A549 treated with GW870086 at 1 μM for 4 hours (cell line): ENCODE measurements at places on chromosomes 12 and 14. TPM values are rescaled to one million over a fixed set of nuclear protein-coding genes. Genes with fewer than 3 reads are reported as not detected.

RESF1 gene
- total RNA-seq: 13.2 to 18.8 TPM (median 16.3 TPM) in 5 replicates

GNB3 gene
- 0.96 to 1.9 TPM (median 1.8 TPM) in 5 replicates for total RNA-seq

SYNE3 gene
- 0.25 to 1.0 TPM (median 0.71 TPM) in 5 replicates for total RNA-seq

RXYLT1 gene
- total RNA-seq: 24.8 to 25.6 TPM (median 25.2 TPM) in 5 replicates

PRB3 gene
- not detected in 5 replicates for total RNA-seq

CABP1 gene
- total RNA-seq: 0.15 to 0.46 TPM (median 0.21 TPM) in 5 replicates

RHEBL1 gene
- total RNA-seq: 3.4 to 4.9 TPM (median 4.2 TPM) in 5 replicates

SPX gene
- total RNA-seq: 3.4 to 4.4 TPM (median 3.7 TPM) in 5 replicates

MFAP5 gene
- 0.06 to 0.14 TPM (median 0.10 TPM) in 3 of 5 replicates, not detected in the others for total RNA-seq

GALNT16 gene
- total RNA-seq: 2.5 to 3.8 TPM (median 3.6 TPM) in 5 replicates

SALL2 gene
- 0.73 to 1.3 TPM (median 0.85 TPM) in 5 replicates for total RNA-seq

ANKRD9 gene
- total RNA-seq: 5.2 to 11.0 TPM (median 9.9 TPM) in 5 replicates

CLMN gene
- total RNA-seq: 4.7 to 7.2 TPM (median 6.6 TPM) in 5 replicates

KRT77 gene
- total RNA-seq: not detected in 5 replicates

INTS13 gene
- 19.4 to 28.0 TPM (median 23.8 TPM) in 5 replicates for total RNA-seq

LPAR5 gene
- 0.55 to 0.97 TPM (median 0.65 TPM) in 5 replicates for total RNA-seq

AICDA gene
- total RNA-seq: 0.13 to 0.34 TPM (median 0.23 TPM) in 4 of 5 replicates, not detected in the other

HOXC11 gene
- total RNA-seq: 0.52 to 0.74 TPM (median 0.58 TPM) in 5 replicates

AMN gene
- total RNA-seq: 0.24 to 0.56 TPM (median 0.39 TPM) in 5 replicates

CLEC2D gene
- 0.35 to 1.3 TPM (median 0.65 TPM) in 5 replicates for total RNA-seq

FITM1 gene
- total RNA-seq: 0.17 TPM in 2 of 5 replicates, not detected in the others

DEGS2 gene
- total RNA-seq: 1.4 to 3.2 TPM (median 2.6 TPM) in 5 replicates

SCN8A gene
- 1.2 to 1.7 TPM (median 1.5 TPM) in 5 replicates for total RNA-seq

TMEM106C gene
- 119 to 142 TPM (median 124 TPM) in 5 replicates for total RNA-seq

ADAM20 gene
- total RNA-seq: not detected in 5 replicates

AKAP3 gene
- total RNA-seq: 0.07 to 0.23 TPM (median 0.18 TPM) in 4 of 5 replicates, not detected in the other

PLCZ1 gene
- not detected in 5 replicates for total RNA-seq

CLEC4E gene
- total RNA-seq: 0.29 to 0.59 TPM (median 0.43 TPM) in 5 replicates

BMAL2 gene
- total RNA-seq: 13.3 to 18.7 TPM (median 16.4 TPM) in 5 replicates

SPPL3 gene
- 29.5 to 50.9 TPM (median 49.0 TPM) in 5 replicates for total RNA-seq

STRAP gene
- 176 to 207 TPM (median 193 TPM) in 5 replicates for total RNA-seq

FOXJ2 gene
- 7.5 to 9.5 TPM (median 9.1 TPM) in 5 replicates for total RNA-seq

BCL11B gene
- total RNA-seq: 0.29 to 0.42 TPM (median 0.34 TPM) in 5 replicates

IGFBP6 gene
- 155 to 267 TPM (median 231 TPM) in 5 replicates for total RNA-seq

KERA gene
- total RNA-seq: not detected in 5 replicates

GPR65 gene
- total RNA-seq: not detected in 5 replicates

OTOGL gene
- not detected in 5 replicates for total RNA-seq

EFS gene
- not detected in 5 replicates for total RNA-seq

NRXN3 gene
- 0.74 to 0.89 TPM (median 0.87 TPM) in 5 replicates for total RNA-seq

TCL1A gene
- total RNA-seq: not detected in 5 replicates

CLEC1B gene
- total RNA-seq: not detected in 5 replicates

RIC8B gene
- total RNA-seq: 7.1 to 10.6 TPM (median 8.9 TPM) in 5 replicates

STYK1 gene
- total RNA-seq: 0.15 to 0.61 TPM (median 0.30 TPM) in 5 replicates

CDH24 gene
- total RNA-seq: 3.0 to 4.5 TPM (median 4.3 TPM) in 5 replicates

PPP4R4 gene
- 0.22 to 0.51 TPM (median 0.38 TPM) in 5 replicates for total RNA-seq

TMEM119 gene
- total RNA-seq: 0.05 to 0.16 TPM (median 0.15 TPM) in 3 of 5 replicates, not detected in the others
